ENCODE measurements at places on chromosomes 16 and 17.

DNA sequence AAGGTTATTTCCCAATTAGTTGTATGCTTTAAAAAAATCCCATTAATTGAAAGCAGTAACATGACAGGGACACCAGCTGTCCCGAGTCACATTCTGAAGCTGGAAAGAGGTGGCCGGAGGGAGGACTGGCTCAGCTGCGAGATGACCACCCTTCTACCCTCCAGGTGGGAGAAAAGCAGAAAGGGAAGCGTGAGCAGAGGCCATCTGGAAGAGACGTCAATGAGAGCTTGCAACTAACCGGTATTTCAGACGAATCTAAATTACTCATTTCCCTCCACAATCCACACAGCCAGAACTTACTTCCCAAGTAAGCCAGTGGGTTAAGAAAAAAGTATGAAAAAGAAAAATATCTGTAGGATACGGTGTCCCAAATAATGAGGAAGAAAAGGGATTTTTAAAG lies 28.5 kb upstream of the SLC38A8 start:
- DNase-seq = no peak

DNA sequence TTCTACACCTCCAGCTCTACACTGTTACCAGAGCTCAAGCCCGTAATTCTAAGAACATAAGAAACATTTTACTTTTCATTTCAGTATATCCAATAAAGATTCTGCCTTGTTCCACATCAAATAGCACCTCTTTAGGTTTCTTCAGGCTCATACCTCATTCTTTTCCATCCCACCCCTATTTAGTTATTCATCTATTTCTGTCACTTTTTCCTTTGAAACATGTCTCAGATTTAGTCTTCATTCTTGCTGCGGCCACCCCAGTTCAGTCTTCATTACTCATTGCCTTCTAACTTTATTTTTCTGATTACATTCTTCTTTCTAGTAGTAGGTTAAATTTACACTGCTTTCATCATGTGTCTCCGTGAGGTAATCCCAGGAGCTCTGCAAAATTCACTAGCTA lies 33.5 kb downstream of the PPM1E start:
- DNase-seq = no peak

DNA sequence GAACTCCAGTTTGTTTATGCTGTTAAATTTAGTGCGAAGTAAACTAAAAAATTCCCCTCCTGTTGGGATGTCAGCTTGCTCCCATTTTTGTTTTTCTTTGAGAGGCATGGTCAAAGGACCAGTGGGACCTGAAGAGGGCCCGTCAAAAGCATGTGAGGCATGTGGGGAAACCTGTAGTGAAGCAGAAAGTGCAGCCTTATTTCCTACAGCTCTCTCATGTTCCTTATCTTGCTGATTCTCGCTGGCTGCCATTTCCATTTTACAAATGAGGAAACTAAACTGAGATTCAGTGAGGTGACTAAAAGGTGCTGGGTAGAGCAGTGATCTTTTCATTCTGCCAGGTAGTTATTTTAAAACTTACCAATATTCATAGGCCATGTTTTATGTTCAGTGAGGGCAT lies 27.1 kb downstream of the EPN2 start:
- DNase-seq = no peak

DNA sequence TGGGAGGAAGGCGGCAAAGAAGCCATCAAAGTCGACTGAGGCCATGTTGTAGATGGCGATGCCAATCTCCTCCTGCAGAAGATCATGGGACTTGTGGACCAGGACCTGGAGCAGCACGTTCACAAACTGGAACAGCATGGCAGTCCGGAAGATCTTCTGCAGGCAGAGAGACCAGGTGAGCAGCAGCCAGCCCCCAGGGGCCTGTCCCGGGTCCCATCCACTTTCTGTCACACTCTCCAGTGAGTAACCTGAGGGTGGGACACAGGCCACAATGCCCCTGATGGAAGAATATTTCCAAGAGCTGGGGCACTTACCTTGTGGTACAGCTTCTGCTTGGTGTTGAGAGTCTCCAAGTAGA lies 38.0 kb upstream of the GSG1L start:
- DNase-seq = no peak

DNA sequence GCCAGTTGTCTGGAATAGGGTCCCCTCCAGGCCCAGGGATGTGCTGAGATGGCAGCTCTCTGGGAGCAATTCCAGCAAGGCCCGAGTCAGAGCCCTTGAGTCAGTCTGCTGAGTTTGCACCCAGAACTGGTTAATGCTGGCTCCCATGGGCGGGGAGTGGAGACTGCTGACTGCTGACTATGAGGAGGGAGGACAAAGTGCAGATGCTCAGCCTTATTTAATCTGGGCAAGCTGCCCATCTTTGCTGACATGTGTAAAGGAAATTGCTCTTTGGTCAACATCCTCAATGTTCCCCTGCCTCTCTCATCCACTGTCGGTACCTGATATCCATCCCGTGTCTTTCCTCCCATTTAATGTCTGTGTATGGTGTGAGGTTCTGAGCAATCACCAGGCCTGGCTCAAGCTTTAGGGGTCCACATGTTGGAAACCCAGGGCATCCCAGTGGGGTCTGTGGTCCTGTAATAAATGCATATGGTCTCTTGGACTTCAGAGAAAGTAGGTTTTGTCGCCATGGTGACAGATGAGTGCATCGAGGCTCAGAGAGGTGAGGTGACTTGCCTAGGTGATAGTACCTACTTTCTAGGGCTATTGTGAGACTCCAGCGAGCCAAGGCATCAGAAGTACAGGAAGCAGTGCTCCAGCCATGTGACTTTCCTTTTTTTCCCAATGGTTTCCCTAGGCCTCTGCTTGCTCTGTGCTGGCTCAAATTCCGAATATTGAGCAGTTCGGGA lies 20.0 kb upstream of the RNF135 start:
- no peak for DNase-seq

- DNase-seq = no peak
Measured at GRCh38 chr17:72403713-72404209, 282.9 kb downstream of the SOX9 start.

- no peak for DNase-seq
Measured at GRCh38 chr16:53817812-53818550, 114.0 kb downstream of the FTO start.

DNA sequence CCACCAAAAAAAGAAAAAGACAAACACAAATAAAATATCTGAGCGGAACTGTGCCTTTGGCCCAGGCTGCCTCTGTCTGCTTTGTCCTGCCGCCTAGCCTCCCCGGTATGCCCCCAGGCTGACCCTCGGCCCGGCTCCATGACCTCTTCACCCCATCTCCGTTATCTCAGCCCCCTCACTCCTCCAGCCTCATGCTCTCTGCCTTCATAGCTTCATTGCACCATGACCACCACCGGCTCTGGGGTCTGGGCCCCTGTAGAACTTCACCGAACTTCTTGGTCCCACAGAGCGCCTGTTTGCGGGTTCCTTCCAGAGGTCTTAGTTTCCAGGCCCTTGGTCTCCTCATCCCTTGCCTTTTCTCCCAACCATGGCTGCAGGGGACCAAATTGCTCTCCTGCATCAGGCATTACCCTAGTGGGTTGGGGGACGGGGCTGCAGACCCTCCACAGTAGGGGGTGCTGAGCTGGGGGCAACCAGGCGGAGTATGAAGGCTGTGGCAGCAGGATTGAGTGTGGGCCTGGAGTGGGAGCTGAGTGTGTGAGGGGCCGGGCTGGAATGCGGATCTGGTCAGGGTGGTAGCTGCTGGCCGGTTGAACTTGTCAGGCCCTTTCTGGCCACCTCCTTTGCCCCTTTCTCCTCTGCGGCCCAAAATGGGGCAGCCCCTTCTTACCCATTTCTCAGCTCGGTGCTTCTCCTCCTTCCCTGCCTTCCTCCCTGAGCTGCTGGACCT lies 6.9 kb downstream of the HIRIP3 start:
- no peak for DNase-seq

DNA sequence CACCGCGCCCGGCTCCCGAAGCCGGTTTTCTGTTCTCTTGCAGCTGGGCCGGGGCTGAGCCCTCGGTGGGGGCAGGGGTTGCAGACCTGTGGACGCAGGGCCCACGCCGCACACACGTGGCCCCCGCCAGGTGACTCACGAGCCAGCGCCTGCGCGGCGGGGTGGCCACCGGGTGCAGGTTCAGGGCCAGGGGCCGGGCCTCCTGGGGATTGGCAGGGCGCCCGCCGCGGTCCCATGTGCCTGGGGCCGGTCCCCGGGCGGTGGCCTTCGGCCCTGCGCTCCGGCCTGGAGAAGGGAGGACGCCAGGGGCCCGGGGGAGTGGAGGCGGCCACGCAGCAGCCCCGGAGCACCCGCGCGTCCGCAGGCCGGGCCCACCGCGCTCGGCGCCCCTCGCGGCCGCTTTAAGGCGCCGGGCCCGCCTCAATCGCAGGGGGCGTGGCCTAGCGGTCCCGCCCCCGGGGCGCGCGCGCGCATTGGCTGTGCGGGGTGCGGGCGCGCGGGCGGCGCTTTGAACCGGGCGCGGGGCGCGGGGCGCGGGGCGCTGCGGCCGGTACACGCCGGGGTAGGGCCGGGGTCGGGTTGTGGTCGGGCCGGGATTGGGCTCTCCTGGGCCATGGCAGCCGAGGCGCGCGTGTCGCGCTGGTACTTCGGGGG lies at the start of gene SLC25A10:
Gene SLC25A10 (plus strand): TSS at position 471 of the 654 bp plus-strand sequence. CDS start 143 bp downstream, at position 614.
- DNase-seq = peak; percentile 97

GRCh38 chr16:85503679-85504231 lies 109.4 kb upstream of the GSE1 start:
- DNase-seq = no peak

GRCh38 chr17:4407216-4407615 lies 26.5 kb upstream of the SPNS3 start:
- no peak for DNase-seq

- DNase-seq = no peak
Measured at GRCh38 chr17:29821897-29822296, 108.1 kb downstream of the SSH2 start.

DNA sequence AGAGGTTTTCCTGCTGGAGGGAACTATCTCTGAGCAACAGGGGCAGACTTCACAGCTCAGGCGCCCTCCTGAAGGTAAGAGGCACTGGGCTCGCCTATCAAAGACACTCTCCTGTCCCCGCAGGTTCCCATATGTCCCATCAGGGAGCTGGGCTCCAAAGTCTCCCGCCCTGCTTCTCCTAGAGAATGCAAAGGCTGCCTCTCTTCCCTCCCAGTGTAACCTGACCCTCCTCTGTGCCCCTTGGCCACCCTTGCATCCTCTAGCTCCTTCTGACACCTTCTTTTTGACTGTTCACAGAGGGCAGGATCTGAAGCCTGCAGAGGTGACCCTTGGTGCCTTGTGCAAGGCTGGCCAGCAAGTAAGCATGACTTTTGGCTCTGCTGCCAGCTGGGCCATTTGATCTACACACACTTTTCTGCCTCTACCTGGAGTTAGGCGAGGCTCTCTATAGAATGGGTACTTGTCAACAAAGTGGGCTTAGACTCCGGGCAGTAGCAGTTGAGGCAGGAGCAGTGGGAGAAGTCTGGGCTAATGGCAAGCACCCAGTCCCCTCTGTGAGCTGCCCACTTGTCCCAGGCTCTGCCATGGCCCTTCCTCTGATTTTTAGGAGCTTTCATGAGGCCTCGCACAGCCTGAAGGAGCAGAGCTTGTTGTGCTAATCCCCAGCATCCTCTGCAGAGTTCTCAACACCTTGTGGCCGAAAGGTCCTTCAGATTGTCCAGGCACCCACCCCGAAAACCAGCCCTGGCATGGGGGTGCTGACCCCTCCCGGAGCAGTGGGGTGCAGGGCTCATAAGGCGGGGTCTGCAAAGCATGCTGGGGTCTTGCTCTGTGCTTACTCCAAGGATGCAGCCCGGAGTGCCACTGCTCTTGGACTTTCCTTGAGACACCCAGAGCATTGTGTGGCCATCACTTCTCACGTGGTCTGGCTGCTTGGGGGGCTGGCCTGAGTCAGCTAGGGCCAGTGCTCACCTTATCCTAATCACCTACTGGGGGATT lies 122.9 kb downstream of the METRNL start:
- DNase-seq = no peak

DNA sequence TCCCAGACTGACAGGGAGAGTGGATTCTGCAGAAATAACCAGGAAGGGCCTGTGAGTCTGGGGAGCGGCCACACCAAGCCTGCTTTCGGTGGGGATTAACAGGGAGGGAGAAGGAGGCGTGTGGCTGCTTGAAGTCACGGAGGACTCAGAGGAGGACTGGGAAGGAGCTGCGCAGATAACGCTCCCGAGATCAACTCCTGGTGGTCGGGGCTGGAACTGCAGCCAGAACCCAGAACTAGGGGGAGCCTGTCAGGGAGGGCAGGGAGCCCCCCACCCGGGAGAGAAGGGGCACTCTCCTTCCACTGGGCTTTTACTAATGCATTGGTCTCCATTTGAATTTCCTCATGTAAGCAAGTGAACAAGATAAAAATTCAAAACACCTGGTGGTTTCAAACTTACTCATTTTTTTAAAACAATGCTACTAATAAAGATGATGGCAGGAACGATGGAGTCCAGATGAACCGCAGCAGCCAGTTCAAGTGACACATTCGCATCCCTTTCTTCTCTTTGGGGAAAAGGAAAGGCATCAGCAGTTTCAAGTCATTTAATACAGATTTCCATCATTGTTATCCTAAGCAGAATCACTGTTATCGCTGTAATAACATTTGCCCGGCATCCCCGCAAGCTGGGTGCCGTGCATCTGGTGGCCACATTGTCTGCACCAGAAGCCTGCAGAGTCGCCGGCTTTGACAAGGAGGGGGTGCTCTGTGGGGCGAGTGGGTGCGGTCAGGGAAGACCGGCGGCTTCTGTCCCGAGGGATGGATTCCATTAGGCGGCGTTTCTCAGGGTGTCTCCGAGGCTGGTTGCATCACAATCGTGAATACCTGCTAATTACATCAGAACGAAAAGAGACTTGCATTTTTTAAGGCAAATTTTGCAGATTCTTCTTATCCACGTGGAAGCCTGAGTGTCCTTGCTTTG lies 183.0 kb downstream of the FOXL1 start:
- DNase-seq = peak; percentile 75

- peak; percentile 66 for DNase-seq
Measured at GRCh38 chr16:83356266-83356665, 451.5 kb upstream of the HSBP1 start.

DNA sequence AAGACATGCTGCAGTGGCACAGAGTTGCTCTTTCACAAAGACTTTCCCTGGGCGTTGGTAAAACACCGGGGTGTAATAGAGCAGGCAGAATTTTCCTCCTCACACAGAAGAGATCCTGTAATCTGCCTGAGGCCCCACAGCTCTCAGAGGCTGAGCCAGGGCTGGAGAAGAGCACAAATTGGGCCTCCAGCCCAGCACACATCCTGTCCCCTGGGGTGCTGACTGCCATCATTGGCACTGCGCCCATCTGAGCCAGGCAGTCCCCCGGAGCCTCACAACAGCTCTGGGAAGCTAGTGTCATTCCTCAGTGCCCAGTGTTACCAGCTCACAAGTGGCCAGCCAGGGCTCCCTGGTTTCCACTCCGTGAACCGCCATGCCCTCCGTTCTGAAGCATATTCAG lies 119.4 kb downstream of the SOCS1 start:
- DNase-seq = peak; percentile 25

- no peak for DNase-seq
Measured at GRCh38 chr17:36578671-36579070, 13.0 kb upstream of the DHRS11 start.

DNA sequence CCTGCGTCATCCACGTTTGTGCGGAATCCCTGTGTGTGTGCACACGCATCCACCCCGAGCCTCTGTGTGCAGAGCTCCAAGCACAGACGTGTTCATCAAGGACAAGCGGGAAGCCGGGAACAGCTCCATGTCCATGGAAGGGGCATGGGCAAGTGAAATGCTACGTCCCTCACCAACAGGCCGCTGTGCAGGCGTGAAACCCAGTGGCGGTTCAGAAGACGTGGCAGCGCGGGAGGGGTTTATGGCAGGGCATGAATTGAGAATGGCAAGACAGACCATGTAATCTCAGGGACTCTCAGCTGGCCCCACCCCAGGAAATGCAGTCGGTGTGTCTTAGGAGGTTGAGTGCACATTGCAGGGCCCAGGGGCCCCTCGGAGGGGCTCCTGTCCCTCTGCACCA lies 52.7 kb downstream of the TBC1D16 start:
- DNase-seq = no peak

All from urothelium cell line (cell line).